ENCODE measurements at places on chromosomes 3 and 15.

DNA sequence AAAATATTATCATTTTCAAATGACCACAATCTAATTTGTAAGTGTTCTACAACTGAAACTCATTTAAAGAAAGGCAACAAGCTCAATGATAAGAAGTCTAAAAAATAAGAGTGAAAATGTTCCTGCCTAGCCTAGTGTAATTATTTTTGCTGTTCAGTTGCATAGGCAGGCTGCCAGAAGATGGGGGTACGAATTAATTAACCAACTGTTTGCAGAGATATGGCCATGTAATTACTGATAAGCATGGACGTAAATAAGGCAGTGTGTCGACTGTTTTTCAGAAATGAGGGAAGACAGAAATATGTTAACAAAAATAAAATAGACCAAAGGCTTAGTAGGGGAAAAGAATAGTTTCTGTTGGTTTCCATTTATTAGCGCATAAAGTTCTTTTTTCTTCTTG, 24.7 kb upstream of the SCAANT1 start:
- no peak for DNase-seq

- DNase-seq, result no peak
Observed at GRCh38 chr3:43481375-43481774, 140.4 kb downstream of the ANO10 start.

DNA sequence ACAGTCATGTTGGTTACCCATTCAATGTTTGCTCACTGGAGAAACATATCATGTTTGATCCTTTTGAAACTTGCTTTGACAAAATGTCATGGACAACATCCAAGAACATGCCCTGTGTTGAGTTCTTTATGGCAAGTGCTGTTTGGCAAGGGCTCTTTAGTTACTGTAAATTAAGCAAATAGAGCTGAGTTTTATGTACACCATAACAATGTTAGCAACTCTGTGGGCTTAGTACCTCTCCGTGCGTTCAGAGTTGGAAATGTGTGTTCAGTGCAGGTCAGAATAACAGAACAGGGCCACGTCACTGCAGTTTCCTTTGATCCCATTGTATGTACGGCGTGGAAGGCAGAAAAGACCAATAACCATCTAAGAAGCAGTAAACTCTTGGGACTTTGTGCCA, 132.5 kb downstream of the MYRIP start:
- DNase-seq, result no peak

GRCh38 chr3:62986061-62986460, 110.8 kb upstream of the CADPS start:
- no peak for DNase-seq

- no peak for DNase-seq
Observed at GRCh38 chr15:31041610-31042009, 50.2 kb upstream of the MTMR10 start.

Data from HFFc6 (cell line).